Fibroblast of the aortic adventitia (primary cell): ENCODE measurements at places on chromosomes 3 and 15. TPM values are rescaled to one million over a fixed set of nuclear protein-coding genes. Genes with fewer than 3 reads are reported as not detected.

DNA sequence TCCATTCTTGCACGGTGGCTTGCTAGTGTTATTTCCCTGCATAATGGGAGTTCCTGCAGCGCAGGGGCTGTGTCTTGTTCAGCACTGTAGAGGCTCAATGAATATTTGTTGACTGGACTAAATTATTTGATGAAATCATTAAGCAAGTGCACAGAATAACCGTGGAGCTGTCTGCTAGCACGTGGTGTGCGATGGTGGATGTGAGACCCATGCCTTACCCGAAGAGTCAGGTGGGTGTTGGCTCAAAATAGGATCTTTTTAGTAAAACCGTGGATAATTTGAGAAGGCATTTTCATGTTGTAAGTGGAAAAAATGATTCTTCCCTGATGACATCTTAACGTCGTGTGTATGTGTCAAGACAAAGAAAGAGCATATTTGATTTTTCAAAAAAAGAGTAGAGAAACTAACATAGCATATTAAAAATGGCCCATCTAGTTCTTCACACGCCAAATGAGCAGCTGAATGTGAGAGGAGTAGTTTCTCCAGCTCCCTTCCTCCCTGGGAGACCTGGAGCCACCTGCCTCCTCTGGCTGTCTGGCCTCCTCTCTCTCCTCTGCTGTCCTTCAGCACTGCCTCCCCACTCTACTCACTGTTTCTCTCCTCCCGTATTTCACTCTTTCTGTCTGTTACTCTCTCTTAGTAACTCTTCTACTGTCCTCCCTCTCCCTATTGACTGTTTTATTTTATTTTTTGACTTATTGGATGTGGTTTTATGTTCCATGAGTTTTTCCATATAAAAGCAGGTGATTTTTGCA lies 6.3 kb downstream of the FAM81A start:
- DNase-seq: no peak

DNA sequence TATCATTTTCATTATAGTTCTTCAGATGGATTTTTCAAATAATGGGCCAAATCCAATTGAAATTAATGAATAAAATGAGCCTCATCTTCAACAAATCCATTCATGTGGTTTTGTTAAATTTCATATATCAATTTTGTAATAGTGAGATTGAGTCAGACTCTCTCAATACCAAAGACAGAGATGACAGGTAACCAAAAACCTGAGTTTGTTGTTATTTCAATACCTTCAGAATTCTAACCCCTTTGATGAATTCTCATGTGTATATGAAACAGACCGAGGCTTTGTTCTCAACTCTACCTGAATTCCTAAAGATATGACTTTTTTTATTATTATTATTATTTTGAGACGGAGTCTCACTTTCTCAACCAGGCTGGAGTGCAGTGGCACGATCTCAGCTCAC lies 92.8 kb downstream of the FOXP1 start:
- DNase-seq: no peak

DNA sequence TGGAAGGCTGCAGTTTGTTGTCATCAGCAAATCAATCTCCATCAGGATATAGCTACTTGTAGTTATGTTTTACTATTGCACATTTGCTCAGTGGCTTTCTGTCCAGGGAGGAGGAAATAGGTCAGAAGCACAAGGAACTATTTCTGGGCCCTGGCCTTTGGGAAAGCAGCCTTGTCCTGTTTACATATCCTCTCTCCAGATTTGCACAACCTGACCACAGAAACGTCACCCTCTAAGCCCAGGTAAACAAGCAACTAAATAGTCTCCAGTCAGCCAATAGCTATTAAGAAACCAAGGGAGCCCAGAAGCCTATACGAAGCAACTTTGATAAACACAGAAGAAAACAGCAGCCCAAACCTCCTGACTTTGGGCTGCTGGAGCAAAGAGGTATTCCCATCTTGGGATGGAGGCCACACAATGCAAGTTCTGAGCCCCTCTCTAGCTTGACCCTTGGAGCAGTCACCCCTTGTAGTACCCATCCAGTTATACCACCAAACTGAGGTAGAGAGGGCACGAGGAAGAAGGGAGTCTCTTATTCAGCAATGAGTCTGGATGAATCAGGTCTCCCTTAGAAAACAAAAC lies 2.3 kb upstream of the FEM1B start:
- no peak for DNase-seq

DNA sequence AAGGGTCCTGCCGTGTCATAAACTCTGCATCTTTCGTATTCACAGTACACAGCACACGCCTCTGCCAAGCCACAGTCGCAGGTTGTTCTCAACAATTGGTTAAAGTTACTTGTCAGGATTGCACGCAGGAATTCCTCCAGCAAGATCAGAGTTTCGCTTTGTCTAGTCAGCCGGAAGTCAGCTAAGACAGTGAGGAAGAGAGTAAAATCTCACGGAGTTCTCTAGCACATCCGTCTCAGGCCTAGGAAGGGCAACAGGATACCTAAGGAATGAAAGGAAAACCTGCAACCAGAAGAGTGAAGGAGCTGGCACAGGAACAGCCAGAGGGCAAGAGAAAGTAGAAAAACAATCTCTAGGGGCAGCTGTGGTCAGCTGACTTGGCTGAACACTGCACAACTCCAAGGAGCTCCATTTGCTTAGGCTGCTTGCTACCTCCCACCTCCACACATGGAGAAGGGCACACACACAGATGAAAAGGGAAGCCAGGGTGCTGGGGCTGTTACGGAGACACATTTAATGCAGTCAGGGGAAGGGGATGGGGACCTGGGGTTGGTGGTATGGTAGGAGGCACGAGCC lies 23.7 kb downstream of the RORA start:
- no peak for DNase-seq

Gene IGSF11
- not detected in 2 replicates for total RNA-seq
